ENCODE measurements at places on chromosomes 3 and 15.

- no peak for DNase-seq
Observed at GRCh38 chr3:31053299-31053698, 158.8 kb upstream of the GADL1 start.

DNA sequence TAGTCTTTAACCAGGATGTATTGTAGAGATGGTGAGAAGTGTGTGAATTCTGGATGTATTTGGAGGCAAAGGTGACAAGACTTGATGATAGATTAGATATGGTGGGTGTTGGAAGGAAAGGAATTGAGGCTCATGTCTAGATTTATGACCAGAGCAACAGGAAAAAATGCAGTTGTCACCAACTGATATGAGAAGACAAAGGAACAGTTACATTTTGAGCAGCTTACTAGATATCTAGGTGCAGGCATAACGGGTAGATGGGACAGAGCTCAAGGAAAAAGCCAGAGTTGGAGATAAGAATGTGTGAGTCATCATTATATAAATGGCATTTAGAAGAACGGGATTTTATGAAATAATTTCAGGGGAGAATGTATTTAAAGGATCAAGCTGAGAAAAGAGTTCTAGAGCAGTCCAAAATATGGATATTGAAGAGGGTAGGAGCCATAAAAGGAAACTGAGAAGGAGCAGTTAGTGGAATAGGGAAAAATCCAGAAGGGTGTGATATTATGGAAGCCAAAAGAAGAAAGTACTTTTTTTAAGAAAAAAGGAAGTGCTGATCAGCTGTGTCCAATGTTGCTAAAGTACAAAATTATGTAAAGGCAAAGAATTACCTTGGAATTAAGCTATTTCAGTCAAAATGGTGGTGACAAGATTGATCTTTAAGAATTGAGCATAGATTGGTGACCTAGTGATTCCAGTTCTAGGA is 262.5 kb downstream of the CGGBP1 start:
- DNase-seq, result no peak

GRCh38 chr3:160950954-160951353 is 154.2 kb downstream of the B3GALNT1 start:
- DNase-seq, result no peak

DNA sequence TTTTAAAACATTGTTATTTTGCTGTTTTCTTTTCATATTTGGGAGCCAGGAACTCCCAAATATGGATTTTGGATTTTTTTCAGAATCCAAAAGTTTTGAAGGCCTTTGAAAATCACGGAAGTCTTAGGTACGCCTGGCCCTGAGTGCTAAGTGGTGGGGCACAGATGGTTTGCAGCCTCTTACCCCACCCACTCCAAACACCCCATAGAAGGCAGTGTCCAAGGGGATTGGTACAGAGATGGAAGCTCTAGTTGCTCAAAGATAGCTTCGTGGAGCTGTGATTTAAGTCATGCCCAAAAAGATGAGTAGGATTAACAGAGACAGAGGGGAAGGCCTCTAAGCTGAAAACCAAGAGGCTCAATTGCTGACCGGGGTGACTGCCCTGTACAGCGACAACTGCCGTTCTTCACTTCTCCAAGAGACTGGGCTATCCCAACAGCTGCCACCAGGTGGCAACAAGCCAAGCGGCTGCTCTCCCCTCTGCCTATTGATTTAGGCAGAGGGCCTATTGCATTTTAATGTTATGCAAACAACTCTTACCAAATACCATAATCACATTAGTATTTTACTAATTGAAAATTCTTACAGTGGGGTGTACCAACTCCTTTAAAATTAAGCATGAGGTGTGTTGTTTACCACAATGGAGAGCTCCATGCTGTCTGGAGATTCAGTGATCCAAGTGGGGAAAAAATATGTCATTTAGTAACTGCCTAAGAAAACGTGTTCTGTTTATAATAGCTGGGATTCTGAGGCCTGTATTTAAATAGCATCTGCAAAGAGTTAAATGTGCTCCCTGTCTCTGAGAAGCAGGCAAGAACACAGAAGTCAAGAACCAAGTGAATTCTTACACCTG is 64.0 kb upstream of the C15orf61 start:
- peak; percentile 53 for DNase-seq

DNA sequence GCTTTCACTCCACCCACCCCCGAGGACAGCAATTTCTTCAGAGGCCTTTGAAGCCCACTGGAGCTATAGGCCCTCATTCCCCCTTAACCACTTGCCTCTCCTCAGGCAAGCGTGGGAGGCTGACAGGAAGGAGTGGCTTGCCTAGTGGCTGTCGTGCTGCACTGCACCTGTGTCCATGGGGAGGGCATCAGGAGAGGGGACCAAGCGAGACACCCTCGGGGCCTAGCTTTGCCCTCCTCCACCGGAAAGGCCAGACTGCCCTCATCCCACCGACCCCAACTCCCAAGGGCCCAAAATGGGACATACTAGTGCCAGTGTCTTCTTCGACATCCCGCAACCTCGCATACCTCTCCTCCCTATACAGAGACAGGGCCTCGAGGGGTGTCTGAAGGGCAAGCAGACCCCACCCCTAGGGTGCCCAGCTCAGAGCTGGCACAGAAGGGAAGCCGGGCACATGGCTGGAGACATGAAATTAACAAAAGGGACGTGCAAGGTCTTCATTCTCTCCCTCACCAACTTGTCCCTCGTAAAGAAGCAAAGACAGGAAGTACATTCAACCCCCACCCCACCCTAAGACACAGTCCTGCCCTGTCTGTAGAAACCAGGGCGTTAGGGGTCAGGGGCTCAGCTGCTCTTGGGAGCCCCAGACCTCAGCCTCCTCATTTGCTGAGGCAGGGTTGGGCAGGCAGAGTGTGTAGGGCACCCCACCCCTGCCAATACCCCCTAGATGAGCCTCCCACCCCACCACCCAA is 24.3 kb downstream of the VIPR1 start:
- no peak for DNase-seq

Data from NCI-H526 treated with DMSO at 0.1 percent for 48 hours (cell line).